ENCODE measurements at places on chromosomes 12 and 14.
A peak's percentile ranks its signal among the peaks of the same experiment; 100 is the strongest.

- no peak for DNase-seq
These were observed 2.2 kb downstream of the CRADD start for GRCh38 chr12:93679308-93679925.

DNA sequence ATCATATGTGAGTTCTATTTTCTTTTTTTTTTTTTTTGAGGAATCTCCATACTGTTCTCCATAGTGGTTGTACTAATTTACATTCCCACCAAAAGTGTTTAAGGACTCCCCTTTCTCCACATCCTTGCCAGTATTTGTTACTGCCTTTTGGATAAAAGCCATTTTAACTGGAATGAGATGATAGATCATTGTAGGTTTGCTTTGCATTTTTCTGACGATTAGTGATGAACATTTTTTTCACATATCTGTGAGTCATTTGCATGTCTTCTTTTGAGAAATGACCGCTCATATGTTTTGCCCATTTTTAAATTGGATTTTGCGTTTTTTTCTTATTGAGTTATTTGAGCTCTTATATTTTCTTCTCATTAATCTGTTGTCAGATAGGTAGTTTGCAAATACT lies 394.8 kb downstream of the LRFN5 start:
- DNase-seq: no peak

- DNase-seq: no peak
These were observed 72.7 kb downstream of the SAMD4A start for GRCh38 chr14:54639611-54640010.

GRCh38 chr14:82091097-82091496 lies 557.4 kb upstream of the SEL1L start:
- no peak for DNase-seq

DNA sequence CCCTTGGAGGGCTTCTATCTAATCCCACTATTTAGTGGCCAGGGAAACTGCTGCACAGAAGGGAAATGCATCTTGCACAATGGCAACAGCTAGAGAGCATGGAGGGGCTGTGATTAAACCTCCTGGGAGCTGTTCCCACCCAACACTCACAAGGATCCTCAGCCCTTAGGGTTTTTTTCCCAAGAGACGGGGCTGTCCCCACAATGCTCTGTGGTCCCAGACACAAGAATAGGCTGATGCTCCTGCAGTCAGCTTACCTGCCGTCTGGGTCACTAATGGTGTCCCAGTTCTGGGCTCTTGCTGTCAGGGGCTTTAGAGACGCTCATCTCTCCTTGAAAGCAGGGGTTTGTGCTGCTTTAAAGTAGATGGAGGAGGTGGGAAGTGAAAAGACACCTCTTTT lies 4.6 kb downstream of the SERPINA1 start:
- DNase-seq: no peak

GRCh38 chr14:85575617-85575898 lies 45.6 kb downstream of the FLRT2 start:
- no peak for DNase-seq

- DNase-seq: peak; percentile 56
These were observed 137.5 kb upstream of the CPM start for GRCh38 chr12:69070319-69071090.

All from activated CD8-positive, alpha-beta memory T cell treated with anti-CD3 and anti-CD28 coated beads, Interleukin-2, amount 50 U/mL, for 4 hours (primary cell).